ENCODE measurements at places on chromosomes 3 and 15.
A peak's percentile ranks its signal among the peaks of the same experiment; 100 is the strongest.

DNA sequence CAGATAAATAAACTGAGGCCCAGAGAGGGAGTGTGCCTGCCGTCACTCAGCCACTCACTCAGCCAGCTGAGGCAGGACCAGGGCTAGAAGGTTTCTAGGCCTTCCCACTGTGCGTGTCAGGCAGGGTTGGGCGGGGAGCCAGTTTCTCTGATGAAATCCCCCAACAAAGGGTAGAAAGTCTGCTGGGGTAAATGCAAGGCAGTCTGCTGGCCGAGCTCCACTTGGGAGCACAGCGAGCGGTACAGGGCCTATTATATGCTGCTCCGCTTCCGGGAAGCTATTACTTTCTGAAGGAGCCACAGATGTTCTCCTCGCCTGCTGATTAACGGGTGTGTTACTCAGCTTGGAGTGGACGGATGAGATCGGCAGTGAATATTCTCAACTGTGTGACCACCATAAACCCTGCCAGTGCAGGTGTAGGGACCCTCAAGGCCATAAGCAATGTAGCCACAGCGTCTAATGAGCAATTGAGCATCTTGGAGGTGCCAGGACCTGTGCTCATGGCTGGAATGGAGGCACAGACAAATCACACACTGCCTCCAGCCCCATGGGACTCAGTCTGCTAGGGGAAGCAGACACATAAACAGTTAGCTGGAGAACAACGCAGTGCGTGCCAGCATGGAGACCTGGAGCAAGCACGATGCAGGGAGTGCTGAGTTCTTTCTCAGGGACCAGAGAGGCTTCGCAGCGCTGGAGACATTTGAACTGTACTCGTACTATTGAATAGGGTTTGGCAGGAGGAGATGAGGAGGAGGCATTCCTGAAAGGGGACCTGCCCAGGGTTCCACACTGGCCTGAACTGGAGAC is 42.1 kb downstream of the CORO2B start:
- DNase-seq: peak; percentile 97

DNA sequence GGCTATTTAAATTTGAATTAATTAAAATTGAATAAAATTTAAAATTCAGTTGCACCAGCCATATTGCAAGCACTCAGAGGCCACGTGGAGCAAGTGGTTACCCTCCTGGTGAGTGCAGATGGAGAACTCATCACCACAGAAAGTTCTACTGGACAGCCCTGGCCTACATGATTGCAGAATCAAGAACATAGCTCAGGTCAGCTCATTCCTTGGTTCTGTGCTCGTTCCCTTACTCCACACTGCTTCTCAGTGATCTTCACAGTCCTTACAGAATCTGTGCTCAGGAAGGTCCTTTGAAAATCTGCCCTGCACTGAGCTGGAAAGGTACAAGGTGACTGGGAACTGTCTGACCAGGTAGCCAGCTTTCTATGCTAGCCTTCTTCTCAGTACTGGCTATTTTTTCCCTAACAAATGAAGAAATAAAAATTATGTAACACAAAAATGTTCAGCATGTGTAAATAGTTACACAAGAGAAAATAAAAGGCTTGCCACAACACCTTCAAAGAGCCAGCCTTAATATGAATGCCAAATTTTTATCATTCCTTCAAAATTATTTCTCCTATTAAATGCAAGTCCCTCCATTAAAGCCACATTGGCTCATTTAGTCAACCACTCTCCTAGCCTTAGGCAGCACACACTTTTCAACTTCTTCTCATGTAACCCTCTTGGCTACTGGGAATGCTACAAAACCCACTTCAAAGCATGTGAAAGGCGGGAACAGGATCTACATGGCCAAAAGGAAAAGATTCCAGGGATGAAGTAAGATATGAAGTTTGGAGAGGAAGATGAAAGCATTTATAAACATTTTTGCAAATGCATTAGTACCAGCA is 326.4 kb upstream of the WNT5A start:
- DNase-seq: no peak

GRCh38 chr15:25062551-25063430 is 108.0 kb downstream of the SNRPN start:
- DNase-seq: no peak

GRCh38 chr15:98758224-98758623 is 109.9 kb downstream of the IGF1R start:
- no peak for DNase-seq

GRCh38 chr3:17006132-17006852 is 121.5 kb downstream of the PLCL2 start:
- DNase-seq: no peak

- DNase-seq: no peak
These were observed 321.4 kb upstream of the IL12A start for GRCh38 chr3:159667261-159667660.
